ENCODE measurements at places on chromosomes 11 and 22.
A peak's percentile ranks its signal among the peaks of the same experiment; 100 is the strongest.

GRCh38 chr22:39268645-39269044 is 23.9 kb upstream of the PDGFB start:
- H3K4me1 ChIP-seq, result peaks cover 4% of the 10 kb centered on the region
- H3K27me3 ChIP-seq, result no peaks in the 10 kb centered on the region
- DNase-seq, result no peak
- H3K36me3 ChIP-seq, result no peaks in the 10 kb centered on the region
- no peak overlapping the region for H3K4me3 ChIP-seq
- no peak overlapping the region for H3K27ac ChIP-seq

- no peaks in the 10 kb centered on the region for H3K36me3 ChIP-seq
- H3K4me3 ChIP-seq, result no peak overlapping the region
- H3K27me3 ChIP-seq, result no peaks in the 10 kb centered on the region
Observed at GRCh38 chr11:63262547-63262946, 19.1 kb upstream of the SLC22A25 start.

DNA sequence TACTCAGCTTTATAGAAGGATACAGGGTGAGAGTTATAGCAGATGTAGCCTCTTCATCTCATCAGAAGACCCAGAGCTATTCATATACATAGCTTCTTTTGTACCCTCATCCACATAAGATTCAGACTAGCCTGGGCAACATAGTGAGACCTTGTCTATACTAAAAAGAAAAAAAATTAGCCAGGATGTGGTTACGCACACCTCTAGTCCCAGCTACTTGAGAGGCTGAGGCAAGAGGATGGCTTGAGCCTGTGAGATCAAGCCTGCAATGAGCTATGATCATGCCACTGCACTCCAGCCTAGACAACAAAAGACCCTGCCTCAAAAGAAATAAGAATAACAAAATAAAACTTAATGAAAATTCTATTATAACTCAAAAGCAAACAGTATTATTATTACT is 36.7 kb upstream of the B3GNT6 start:
- H3K27ac ChIP-seq, result no peak overlapping the region
- no peak overlapping the region for H3K4me3 ChIP-seq
- no peak for DNase-seq
- H3K36me3 ChIP-seq, result peaks cover 34% of the 10 kb centered on the region
- no peaks in the 10 kb centered on the region for H3K27me3 ChIP-seq

DNA sequence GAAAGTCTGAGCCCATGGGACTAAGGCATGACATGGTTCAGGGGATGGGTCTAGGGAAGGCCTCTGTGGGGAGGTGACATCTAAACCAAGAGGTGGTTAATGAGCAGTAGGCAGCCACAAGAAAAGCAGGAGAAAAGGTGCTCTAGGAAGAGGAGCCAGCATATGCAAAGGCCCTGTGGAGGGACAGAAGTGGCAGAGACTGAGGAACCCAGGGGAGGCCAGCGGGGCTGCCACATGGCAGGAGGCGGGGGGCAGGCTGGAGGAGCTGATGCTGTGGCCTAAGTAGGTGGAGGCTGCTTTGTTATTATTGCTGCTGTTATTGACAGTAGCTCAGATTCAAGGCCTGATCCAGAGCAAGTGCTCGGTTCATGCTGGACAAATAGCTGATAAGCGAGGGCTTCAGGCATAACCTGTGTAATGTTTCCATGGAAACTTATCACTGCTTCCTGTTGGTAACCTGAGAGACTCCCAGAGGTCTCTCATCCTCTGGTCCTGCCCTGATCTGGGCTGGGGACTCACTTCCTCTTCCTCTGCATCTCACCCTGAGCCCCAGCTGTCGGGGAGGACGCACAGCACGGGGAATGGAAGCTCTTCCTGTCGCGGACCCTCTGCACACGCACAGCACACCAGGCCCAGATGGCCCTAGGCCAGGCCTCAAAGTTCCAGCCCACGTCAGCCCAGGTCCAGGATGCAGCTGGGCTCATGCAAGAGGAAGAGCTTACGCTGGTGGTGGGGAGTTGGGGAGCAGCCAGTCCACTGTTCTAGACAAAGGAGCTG is 75.2 kb upstream of the TP53I11 start:
- H3K4me3 ChIP-seq, result no peak overlapping the region
- H3K27ac ChIP-seq, result no peak overlapping the region
- H3K36me3 ChIP-seq, result no peaks in the 10 kb centered on the region
- DNase-seq, result no peak

DNA sequence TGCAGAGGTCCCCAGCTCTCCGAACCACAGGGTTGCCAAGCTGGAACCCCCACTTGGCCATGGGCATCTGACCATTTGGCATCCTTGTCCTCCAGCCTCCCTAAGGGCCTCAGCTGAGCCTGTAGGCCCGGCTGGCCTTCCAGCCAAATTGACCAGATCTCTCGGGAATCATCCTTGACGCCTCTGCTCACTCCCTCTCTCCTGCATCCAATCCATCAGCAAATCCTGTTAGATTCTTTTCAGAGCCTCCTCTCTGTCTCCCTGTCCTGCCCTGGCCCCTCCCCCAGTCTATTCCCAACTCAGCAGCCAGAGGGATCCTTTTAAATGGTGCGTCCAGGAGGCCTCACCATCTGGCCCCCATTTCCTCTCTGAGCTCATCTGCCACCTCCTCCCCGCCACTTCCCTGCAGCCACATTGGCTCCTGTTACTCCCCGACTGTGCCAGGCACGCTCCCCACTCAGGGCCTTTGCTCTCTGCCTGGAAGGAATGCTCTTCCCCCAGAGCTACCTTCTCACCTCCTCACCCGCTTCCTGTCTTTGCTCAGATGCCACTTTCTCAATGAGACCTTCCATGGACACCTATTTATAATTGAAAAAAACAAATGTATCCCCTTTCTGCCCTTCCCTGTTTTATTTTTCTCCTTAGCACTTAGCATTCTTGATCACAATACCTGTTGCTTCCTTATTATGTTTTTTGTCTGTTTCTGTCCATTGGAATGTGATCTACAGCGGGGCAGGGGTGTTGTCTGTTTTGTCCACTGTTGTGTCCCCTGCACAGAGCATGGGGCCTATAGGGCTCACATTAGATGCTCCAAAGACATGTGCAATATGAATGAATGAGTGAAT is 78.1 kb downstream of the NFAM1 start:
- no peak overlapping the region for H3K4me3 ChIP-seq
- H3K4me1 ChIP-seq, result no peaks in the 10 kb centered on the region
- no peak for DNase-seq
- no peaks in the 10 kb centered on the region for H3K36me3 ChIP-seq
- H3K27me3 ChIP-seq, result no peaks in the 10 kb centered on the region
- H3K27ac ChIP-seq, result no peak overlapping the region

GRCh38 chr11:68206211-68206610 is 6.9 kb downstream of the KMT5B start:
- no peaks in the 10 kb centered on the region for H3K27me3 ChIP-seq
- peaks cover 60% of the 10 kb centered on the region for H3K4me1 ChIP-seq
- DNase-seq, result no peak
- no peak overlapping the region for H3K27ac ChIP-seq

DNA sequence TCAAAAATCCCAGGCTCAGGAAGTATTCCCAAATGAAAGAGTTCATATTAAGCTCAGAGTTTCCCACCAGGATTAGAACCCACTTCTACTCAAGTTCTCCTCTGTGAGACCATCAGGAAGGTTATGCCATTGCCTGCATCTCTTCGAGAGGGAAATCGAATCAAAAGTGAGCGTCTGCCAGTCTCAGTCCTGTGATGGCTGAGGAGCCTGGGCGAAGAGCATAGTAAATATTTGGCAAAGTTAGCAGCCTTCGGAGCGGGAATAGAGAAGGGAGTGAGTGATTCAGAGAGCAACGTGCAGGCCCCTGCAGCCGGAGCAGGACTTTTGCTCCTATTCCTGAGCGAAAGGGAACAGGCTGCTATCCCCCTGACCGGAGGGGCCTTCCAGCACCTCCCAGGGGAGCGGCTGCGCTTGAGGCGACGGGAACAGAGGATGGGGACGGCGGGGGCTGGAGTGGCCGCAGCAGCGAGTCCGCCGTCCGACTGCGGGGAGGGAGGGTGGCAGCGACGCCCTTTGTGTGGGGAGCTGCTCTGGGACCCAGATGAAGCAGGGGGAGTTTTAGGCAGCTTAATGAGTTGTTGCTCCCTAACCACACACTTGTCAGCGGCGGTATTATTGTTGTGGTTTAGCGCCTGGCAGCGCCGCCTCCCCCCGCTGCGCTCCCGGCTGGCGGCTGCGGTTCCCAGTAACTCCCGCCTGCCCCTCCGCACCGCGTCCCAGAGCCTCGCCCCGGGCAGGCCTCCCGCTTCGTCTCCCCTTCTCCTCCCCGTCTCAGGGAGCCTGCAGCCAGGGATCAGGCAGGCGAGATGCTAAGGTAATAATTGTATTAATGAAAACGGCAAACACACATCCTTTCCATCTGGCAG is 21.7 kb upstream of the NRGN start:
- peaks cover 28% of the 10 kb centered on the region for H3K27me3 ChIP-seq
- DNase-seq, result peak; percentile 81
- H3K27ac ChIP-seq, result peak overlapping the region; percentile 73
- H3K4me3 ChIP-seq, result peak overlapping the region; percentile 50
- peaks cover 19% of the 10 kb centered on the region for H3K4me1 ChIP-seq
- H3K36me3 ChIP-seq, result no peaks in the 10 kb centered on the region

- H3K36me3 ChIP-seq, result peaks cover 5% of the 10 kb centered on the region
- no peaks in the 10 kb centered on the region for H3K27me3 ChIP-seq
- DNase-seq, result no peak
- H3K27ac ChIP-seq, result no peak overlapping the region
Observed at GRCh38 chr22:20026204-20026908, 5.4 kb downstream of the TANGO2 start.

GRCh38 chr22:43393132-43393843 is 18.5 kb upstream of the MPPED1 start:
- no peaks in the 10 kb centered on the region for H3K4me1 ChIP-seq
- H3K27ac ChIP-seq, result no peak overlapping the region
- peaks cover 4% of the 10 kb centered on the region for H3K27me3 ChIP-seq
- no peaks in the 10 kb centered on the region for H3K36me3 ChIP-seq
- H3K4me3 ChIP-seq, result no peak overlapping the region

GRCh38 chr11:78595436-78596130 is 20.9 kb upstream of the NARS2 start:
- H3K27ac ChIP-seq, result no peak overlapping the region
- H3K36me3 ChIP-seq, result no peaks in the 10 kb centered on the region
- no peaks in the 10 kb centered on the region for H3K4me1 ChIP-seq
- H3K4me3 ChIP-seq, result no peak overlapping the region

- no peaks in the 10 kb centered on the region for H3K27me3 ChIP-seq
- H3K27ac ChIP-seq, result no peak overlapping the region
- no peaks in the 10 kb centered on the region for H3K4me1 ChIP-seq
- no peaks in the 10 kb centered on the region for H3K36me3 ChIP-seq
- no peak for DNase-seq
Observed at GRCh38 chr11:91967026-91967690, 257.5 kb upstream of the FAT3 start.

GRCh38 chr11:28529540-28530410 is 421.6 kb downstream of the METTL15 start:
- H3K27ac ChIP-seq, result no peak overlapping the region
- H3K36me3 ChIP-seq, result no peaks in the 10 kb centered on the region
- no peaks in the 10 kb centered on the region for H3K27me3 ChIP-seq
- DNase-seq, result no peak
- H3K4me3 ChIP-seq, result no peak overlapping the region
- no peaks in the 10 kb centered on the region for H3K4me1 ChIP-seq

DNA sequence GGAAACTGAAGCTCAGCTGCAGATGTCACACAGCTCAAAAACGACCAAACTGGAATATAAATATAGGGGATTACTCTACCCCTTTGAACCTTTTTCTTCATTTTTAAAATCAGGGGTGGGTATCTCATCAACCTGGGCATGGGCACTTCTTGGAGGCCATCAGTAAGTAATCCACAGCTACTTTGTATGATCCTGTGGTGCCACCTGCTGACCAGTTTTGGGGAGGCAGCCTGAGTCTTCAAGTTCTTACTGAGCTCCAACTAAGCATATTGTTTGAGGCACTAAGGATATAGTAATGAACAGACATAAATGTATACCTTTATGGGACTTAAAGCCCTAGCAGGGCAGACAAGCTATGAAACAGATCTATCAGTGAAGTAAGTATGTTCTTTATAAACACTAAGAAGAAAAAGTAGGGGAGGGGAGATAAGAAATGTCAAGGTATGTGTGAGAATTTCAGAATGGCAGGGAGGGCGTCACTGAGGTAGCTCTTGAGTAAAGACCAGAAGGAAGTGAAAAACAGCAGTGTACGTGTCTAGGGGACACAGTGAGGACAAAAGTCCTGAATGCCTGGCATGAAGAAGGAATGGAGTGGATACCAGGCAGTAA is 18.4 kb downstream of the TUB start:
- H3K4me3 ChIP-seq, result no peak overlapping the region
- DNase-seq, result no peak
- H3K36me3 ChIP-seq, result no peaks in the 10 kb centered on the region
- no peak overlapping the region for H3K27ac ChIP-seq
- no peaks in the 10 kb centered on the region for H3K27me3 ChIP-seq

- no peaks in the 10 kb centered on the region for H3K4me1 ChIP-seq
- H3K36me3 ChIP-seq, result no peaks in the 10 kb centered on the region
- no peak overlapping the region for H3K4me3 ChIP-seq
- no peak for DNase-seq
Observed at GRCh38 chr11:133524488-133524887, 7.8 kb downstream of the OPCML start.

DNA sequence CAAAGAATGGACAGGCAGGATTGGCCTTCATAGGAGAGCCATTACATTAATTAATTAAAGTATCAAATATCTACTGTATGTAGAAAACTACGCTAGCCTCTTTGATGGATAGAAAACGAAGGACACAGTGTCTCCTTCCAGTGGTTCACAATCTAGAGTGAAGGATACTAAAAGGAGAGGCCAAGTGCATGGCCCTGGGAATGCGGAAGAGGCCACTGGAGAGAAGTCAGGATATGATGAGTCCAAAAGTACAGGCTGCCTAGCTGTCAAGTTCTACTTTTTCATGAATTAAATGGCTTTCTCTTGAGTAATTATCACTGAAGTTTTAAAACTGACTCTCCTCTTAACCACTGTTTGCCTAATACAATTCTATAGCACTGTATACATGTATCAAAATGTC is 41.9 kb downstream of the ATG16L2 start:
- no peak overlapping the region for H3K27ac ChIP-seq
- no peaks in the 10 kb centered on the region for H3K27me3 ChIP-seq
- no peak for DNase-seq

DNA sequence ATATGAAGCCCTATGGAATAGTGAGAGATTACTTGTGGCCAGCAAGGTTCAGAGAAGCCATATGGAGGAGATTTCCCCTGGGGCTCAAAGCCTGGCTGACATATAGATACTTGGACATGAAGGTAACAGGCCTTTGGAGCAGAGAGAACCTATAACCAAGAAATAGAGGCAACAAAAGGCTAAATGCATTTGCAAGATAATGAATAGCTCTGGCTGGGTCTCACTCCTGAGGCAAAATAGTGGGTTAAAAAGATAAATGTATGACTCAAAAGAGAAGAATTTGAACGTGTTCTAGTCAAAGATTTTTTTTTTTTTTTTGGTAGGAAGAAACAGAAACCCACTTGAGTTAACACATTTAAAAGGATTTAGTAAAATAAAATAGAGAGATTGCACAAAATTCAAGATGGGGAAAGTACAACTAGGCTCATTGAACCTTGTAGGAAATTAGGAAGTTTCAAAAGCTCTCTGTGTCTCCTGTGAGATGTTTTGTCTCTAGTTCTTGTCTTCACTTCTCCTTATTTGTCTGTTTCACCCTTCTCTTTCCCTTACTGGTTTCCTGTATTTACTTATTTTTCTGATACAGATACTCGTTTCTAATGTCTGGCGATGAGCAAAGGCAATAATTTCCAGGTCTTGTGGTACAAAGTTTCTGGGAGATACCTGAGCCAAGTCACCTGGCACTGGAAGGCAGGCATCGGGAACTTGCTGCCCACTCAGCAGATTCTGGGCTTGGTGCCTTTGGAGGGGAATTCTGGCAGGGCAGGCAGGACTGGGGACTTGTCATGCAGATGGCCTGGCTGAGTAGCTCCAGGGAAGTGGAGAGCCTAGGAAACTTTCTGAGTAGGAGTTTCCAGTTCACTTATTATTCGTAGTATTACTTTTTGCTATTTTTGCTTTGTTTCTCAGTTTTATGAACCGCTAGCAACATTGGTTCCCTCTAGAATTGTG is 49.2 kb upstream of the SESN3 start:
- H3K4me3 ChIP-seq, result no peak overlapping the region
- no peaks in the 10 kb centered on the region for H3K36me3 ChIP-seq
- no peak for DNase-seq

Data from upper lobe of right lung (tissue), 1 donor.